Right ventricle myocardium superior (tissue), 1 donor: ENCODE measurements at places on chromosomes 16 and 17. TPM values are rescaled to one million over a fixed set of nuclear protein-coding genes. Genes with fewer than 3 reads are reported as not detected.

- DNase-seq = no peak
Observed at GRCh38 chr17:57511475-57512123, 233.5 kb downstream of the CCDC182 start.

DNA sequence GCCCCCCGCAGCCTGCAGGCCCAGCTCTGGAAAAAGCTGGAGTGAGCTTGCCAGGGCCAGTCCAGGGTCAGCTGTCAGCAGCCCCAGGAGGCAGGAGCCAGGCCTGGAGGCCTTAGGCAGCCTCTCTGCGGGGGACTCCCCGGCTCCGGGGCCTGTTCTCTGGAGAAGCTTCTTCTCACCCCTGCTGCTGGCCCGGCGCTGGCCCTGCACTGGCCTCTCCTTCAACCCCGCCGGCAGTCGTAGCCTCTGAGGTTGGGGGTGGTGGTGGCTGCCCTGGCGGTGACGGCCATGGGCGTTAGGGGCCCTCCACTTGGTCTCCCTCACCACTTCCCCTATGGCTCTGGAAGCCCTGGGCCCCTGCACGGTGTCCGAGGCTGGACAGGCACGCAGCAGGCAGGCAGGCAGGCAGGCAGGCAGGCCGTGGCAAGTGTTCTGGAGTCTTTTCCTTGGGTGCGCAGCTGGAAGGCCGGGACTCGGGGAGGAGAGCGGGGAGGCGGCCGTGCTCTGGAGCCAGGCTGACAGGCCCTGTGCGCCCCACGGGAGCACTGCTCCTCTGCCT is 2.1 kb downstream of the FOXF1 start:
- DNase-seq = no peak

DNA sequence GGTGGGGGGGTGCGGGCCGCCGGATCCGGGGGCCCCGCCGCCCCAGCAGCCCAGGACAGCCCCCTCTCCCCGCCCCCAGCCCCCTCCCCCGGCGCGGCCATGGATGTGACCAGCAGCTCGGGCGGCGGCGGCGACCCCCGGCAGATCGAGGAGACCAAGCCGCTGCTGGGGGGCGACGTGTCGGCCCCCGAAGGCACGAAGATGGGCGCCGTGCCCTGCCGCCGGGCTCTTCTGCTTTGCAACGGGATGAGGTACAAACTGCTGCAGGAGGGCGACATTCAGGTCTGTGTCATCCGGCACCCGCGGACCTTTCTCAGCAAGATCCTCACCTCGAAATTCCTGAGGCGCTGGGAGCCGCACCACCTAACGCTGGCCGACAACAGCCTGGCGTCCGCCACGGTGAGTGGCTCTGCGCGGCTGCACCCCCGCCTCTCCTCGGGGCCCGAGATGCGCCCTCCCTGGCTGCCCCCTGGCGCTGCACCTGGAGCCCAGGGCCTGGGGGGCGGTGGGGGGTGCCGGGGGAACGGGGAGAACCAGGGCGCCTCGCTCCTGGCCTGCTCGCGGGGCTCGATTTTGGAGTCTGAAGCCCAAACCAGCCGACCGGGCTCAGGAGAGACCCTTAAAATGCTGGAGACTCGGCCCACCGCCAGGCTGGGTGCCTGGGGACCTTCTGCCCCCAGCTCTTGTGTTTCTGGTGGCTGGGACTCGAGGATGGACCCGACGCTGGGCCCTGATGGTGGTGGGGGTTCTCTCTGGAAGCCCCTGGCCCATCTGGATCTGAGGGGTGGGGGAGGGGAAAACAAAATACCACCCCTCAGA is 744 bp downstream of the CMIP start:
- DNase-seq = peak; percentile 63

The CSH1 gene
- total RNA-seq = not detected

The CCL7 gene
- total RNA-seq = not detected

The NACA2 gene
- not detected for total RNA-seq

The MYCBPAP gene
- 0.43 TPM for total RNA-seq
